ENCODE measurements at places on chromosomes 1 and 21.

DNA sequence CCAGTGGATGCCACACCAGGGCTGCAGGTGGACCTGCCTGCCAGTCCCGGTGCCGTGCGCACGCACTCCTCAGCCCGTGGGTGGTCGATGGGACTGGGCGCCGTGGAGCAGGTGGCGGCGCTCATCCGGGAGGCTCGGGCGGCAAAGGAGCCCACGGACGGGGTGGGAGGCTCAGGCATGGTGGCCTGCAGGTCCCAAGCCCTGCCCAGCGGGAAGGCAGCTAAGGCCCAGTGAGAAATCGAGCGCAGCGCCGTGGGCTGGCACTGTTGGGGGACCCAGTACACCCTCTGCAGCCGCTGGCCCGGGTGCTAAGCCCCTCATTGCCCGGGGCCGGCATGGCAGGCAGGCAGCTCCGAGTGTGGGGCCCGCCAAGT, 1171.8 kb upstream of the B3GALT2 start:
- no peak for DNase-seq

DNA sequence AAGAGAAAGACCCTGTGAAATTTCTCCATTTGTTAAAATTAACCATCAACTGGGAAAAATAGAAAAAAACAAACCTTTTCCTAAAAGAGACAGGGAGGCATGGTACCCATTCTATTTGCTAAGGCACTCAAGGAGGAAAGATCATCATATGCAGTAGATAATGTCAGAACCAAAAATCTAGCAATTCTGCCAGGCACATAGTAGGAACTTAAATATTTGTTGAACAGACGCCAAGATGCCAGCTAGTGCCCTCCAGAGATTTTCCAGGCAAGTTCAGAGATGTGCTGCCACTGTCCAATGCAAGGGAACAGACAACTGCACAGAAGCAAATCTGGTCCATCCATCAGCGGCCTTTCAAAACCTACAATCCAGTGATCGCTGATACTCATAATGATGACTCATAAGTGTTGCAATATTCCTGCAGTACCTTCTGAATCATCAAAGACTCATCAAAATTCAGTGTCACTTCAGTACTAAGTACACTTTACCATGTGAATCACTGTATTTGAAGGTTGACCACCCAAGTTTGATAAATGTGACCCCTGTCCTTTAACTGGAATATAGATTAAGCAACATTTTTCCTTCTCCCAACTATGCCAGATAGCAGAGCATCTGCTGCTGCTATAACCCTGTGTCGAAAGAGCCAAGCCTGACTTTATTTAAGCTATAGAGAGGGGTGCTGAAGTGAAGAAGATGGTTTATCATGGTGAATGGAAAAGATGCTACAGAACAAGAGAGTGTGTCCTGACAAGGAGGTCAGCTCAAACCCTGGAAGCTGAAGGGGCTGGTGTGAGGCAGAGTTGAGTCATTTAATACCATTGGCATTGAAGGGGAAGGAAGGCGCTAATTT, 99.1 kb downstream of the MT1HL1 start:
- DNase-seq = peak; percentile 34

GRCh38 chr1:64427879-64428278, 42.0 kb upstream of the CACHD1 start:
- DNase-seq = no peak

DNA sequence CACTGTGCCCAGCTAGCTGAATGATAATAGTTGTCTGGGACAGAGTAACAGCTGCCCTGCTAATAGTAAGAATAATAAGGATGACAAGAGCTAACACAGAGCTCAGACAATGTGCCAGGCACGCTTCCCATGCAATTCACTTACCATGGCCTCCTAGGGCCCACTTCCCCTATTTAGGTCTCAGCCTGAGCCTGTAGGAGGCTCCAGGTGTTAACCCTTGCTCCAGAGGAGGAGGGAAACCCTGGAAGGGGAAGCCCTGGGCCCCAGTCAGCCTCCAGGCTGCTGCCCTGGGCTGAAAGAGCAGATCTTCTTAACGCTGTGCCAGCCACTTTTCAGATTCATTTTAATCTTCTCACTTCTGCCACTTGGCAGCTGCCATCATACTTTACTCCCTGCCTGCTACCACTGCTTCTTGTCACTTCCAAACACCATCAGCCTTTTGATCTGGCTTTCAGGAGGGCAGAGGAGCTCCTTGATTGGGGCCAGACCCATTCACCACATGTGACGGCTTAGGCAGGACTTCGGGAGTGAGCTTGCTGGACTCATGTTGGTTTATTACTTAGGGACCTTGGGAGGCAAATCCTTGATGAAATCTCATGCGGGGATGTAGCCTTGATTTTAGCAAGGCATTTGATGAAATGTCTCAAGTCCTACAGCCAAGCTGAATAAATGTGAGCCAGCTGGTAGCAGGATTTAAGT, 66.7 kb upstream of the PARP1 start:
- no peak for DNase-seq

DNA sequence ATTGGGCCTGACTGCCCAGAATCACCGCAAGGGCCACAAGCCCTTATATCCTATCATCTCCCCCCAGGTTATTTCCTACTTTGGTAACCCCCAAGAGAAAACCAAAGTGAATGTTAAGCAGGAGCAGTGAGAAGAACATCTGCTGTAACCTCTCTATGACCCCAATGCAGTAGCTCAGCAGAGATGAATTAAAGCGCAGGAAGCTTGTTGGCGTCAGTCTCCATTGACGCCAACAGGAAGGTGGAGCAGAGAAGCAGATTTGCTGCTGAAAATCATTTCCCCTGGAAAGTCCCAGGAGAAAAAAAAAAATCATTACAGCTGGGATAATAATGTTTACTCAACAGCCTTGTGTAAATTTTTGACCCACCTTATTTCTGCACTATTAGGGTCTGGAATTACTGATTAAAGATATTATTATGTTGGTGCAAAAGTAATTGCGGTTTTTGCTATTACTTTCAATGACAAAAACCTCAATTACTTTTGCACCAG, 33.2 kb upstream of the FAM163A start:
- DNase-seq = no peak

DNA sequence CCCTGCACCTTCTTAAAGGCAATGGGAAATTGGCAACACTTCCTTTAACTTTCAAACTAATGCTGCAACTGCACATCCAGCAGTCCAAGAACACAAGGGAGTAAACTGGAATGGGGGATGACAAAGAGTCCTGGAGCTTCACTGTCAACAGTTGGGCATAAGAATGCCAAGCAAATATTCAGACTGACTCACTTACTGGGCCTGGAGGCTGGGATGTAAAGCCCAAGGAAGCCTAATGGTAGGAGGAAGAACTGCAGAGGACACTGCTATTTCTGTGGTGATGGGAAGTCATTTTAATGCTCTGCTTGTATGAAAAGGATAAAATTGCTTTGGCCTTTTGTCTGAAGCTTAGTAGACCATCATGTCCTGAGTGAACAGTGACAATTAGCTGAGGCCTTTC, 15.7 kb upstream of the DMRTA2 start:
- DNase-seq = no peak
